Muscle of arm (tissue), 14 donors: ENCODE measurements at places on chromosomes 11 and 22.

DNA sequence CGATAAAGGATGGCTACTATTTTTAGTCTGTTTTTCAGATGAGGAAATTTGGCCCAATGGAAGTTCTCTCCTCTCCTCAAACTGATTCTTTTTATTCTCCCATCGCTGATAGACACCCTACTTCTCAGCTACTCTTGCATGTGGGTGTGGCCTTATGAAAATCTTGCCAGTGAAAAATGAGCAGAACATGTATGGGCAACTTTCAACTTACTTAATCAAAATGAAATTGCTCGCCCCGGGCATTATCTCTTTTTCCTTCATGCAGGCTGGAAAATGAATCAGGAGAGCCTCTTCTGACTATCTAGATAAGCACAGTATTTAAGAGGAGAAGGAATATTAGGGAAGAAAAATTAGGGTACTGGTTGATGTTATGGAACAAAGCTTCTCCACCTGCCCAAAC, 2354.7 kb upstream of the RAG2 start:
- DNase-seq: no peak

GRCh38 chr22:27962268-27963044, 43.4 kb upstream of the PITPNB start:
- DNase-seq: no peak

DNA sequence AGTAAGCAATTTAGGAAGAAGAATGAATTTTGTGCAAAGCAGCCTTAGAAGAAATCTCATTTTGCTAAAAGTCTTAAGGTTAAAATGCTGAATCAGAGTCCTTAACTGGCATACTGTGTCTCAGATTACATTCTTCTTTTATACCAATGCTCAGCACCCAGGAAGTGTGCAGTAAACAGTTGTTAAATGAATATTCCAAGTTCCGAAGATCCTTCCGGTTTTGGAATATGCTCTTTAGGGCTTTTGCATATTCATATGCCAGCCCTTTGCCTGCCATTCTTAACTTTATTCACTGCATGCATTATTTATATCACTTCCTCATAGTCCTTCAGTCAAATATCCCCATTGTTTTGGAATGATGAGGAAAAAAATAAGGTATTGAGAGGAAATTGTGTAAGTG, 242.0 kb downstream of the DDX10 start:
- no peak for DNase-seq

GRCh38 chr11:44257338-44258189, 52.4 kb downstream of the ALX4 start:
- no peak for DNase-seq

GRCh38 chr11:24238771-24239645, 257.8 kb upstream of the LUZP2 start:
- no peak for DNase-seq

GRCh38 chr22:37082251-37082873, 27.2 kb downstream of the TMPRSS6 start:
- no peak for DNase-seq

DNA sequence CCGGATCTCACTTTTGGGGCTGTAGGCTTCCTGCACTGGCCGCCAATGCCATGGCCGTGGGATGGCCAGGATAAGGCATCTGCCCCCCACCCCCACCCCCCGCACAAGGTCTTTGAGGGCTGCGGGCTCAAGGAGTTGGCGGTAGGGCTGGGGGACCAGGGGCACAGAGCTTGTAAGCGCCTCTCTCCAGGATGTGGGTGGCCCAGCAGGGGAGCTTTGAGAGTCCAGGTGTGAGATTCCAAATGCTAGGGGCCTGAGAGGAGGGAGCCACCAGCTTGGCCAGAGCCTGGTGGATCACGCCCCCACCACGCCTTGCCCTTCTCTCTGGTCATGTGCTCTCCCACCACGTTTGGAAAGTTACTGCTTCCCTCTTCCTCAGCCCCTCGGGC, 5.0 kb downstream of the CD81 start:
- no peak for DNase-seq
